Non-pigmented ciliary epithelial cell (primary cell): ENCODE measurements at places on chromosomes 3 and 15.

GRCh38 chr15:90211440-90212143 is 10.5 kb downstream of the SEMA4B start:
- peak; percentile 23 for DNase-seq

GRCh38 chr3:158920371-158920770 is 118.5 kb downstream of the MFSD1 start:
- no peak for DNase-seq

DNA sequence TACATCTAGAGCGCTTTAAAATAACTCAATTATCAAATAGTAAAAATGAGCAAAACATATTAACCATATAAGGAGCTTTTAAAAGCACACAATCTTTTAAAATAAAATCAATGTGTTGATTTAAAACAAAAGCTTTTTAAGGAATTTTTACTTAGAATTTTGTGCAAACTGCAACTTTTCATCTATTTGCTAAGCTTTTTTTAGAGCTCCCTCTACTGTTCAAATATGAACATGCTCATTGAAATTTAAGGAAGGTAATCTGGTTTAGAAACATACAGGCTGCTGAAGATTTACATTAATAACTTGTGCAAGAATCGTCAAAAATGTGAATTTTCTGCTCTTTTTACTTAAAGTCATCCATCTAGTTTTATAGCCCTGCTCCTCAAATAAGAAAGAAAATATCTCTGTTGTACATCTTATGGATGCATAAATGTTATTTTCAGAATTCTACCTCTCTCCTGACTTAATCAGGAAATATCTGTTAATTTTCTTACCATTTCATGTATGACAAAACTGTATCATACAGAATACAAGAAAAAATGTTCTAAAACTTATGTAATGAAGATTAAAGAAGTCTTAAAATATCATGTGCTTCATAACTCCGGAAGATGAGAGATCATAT is 469.4 kb upstream of the ROBO2 start:
- no peak for DNase-seq

- DNase-seq, result no peak
Observed at GRCh38 chr3:38167591-38167990, 2.3 kb downstream of the OXSR1 start.

DNA sequence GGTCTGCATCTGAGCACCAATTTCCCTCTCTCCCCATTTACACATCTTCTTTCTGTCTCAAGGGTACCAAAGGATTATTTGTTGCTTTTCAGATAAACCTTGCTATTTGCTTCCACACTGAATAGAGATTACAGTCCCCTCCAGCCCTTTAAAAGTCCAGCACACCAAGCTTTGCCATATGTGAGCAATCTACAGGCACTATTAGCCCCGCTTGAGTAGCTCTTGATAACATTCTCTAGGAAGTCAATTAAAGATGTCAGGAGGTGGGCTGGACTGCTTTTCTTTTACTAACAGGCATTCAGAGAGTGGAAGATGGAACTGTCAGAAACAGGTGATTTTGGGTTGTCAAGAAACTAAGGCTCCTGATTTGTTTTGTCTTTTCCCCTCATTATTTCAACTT is 417.0 kb downstream of the ROBO2 start:
- DNase-seq, result no peak

DNA sequence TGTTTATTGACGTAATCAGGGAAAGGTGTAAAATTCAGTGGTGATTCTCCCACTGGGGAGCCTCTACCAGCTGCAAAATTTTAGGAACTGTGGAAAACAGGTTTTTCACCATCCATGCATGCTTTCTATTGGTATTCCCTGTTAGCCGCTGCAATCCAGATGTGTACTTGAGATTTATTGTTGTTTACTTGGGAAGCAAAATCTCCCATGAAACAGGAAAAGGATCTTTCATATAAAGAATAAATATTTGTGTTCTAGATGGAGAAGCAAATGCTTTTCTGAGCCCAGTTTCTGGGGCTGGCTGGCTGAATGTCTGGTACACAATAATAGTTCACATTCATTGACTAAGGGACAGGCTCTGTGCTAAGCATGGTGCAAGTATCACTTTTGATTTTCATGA is 144.6 kb upstream of the RASGRP1 start:
- no peak for DNase-seq

GRCh38 chr3:901953-902778 is 190.7 kb upstream of the CNTN6 start:
- no peak for DNase-seq

GRCh38 chr3:119362940-119363725 is 69.0 kb downstream of the ARHGAP31 start:
- DNase-seq, result no peak

DNA sequence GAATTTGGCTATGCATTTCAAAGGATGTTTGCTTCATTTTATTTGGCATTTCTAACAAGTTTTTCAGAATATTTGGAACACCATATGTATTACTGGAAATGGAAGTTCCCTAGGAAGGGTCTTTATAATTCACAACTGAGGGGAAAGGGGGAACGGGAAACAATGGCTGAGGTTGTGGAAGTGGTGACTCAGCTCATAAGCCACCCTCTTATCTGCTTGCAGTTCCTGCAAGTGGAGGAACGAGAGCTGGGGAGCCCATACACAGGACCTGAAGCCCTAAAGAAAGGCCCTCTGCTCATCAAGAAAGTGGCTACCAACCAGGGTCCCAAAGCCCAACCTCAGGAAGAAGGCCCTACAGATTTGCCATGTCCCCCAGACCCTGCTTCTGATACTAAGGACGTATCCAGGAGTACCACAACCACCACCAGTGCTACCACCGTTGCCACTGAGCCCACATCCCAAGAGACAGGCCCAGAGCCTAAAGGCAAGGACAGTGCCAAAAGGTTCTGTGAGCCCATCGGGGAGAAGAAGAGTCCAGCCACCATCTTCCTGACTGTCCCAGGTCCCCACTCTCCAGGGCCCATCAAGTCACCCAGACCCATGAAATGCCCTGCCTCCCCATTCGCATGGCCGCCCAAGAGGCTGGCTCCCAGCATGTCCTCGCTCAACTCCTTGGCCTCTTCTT is 37.9 kb downstream of the ESYT3 start:
- no peak for DNase-seq

DNA sequence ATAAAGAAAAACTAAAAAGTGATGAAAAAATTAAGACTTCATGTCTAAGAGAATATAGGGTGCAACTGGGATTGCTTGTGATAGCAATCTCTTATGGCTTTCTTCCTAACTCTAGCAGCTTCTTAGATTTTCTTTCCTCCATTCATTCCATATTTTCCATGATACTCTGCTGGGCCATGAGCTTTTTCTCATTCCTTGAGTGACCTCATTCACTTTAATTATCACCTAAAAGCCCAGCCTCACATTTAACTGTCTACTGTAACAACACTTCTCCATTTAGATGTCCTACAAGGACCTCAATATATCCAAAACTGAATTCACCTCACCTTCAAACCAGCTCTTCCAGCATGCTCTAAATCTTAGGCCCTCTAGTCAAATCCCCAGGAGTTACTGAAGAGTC is 49.5 kb upstream of the ANKRD28 start:
- DNase-seq, result no peak

- DNase-seq, result no peak
Observed at GRCh38 chr3:2261747-2262146, 163.1 kb downstream of the CNTN4 start.

DNA sequence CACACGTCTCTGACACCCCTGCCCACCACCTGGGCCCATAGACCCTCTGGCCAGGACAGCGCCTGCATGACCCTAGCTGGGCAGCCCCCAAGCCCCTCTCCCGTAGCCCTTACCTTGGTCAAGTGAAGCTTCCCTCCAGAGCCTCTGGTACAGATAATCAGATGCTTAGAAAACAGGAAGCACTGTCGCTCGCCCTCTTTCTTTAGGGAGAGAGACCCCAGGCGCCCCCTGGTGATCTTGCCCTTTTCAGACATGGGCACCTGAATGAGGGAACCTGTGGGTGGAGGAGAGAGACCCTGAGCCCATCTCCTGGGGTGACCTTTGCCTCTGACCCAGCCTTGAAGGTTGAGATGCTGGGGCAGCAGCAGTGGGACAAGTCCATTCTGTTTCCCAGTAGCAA is 65.4 kb downstream of the RASGRF1 start:
- no peak for DNase-seq

GRCh38 chr15:56794553-56795329 is 61.4 kb upstream of the ZNF280D start:
- no peak for DNase-seq

GRCh38 chr3:149783576-149783975 is 8.8 kb downstream of the ANKUB1 start:
- peak; percentile 77 for DNase-seq

DNA sequence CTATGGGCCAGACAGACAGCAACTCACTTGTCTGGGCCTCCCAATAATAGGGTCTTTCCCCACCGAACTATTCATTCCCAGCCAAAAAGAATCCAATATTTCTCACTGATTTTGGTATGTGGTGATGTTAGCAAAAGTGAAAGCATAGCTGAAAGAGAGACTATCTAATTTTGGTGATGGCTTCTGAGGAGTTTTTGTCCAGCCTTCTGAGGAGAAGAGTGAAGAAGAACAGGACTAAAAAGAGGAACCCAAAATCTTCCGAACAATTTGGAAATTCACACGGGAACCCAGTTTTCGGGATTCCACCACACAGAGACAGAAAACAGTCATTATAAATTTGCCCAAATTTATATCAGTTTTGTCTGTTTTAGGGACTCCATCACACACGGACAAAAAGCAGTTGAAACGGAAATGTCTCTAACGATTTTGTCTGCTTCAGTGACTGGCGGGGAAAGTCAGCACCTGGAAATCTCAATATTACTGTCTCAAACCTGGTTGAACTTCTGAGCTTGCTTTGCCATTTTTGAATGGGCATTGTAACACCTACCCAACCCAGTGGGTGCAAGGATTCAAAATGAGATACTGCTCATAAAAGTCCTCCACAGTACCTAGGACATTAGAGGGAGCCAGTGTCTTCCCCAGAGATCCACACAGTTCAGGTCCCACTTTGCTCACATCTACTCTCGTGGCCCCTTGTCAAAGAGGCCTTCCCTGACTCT is 9.1 kb downstream of the CD80 start:
- DNase-seq, result no peak

GRCh38 chr3:37094636-37095035 is 79.7 kb downstream of the LRRFIP2 start:
- no peak for DNase-seq

DNA sequence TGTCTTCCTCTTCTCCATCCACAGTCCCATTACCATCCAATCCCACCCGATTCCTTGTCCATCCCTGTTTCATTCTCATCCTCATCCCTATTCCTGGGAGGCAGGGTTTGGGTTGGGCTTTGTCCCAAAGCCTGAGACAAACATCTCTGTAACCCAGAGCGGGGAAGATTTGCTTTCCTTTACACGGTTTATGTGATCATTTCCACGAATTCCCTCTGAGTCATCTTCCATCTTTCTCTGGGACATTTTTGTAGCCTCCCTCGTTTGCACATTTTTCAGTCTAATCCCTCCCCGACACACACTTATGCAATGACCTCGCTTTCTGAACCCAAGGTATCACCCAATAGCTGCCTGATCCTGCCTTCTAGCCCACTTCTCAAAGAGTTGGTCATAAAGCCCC is 22.8 kb downstream of the DUOX2 start:
- peak; percentile 6 for DNase-seq

DNA sequence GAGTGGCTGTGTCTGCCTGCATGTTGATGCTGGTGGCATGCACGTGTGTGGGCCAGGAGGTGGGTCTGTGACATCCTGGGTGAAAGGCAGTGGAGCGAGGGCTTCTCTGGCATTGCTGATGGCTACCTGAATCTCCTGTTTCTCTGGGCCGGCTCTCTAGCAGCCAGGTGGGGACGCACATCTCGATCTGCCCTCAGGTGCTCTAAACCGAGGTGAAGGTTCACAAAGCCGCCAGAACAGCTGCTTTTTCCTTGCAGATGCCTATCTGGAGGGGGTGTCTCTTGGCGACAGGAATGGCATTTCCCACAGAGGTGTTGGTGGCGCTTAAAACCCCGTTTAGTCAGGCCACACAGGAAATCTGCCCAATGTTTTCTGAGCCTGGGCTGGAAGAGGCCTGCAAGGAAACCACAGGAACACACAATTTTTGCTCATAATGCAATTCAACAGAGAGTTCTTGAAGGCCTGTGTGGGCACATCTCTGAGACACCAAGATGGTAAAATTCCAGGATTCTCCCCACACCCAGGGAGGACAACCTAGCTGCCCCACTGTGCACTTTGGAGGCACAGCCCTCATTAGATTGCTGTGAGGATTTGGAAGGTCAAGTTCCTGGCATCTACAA is 11.9 kb downstream of the TMEM158 start:
- DNase-seq, result no peak

DNA sequence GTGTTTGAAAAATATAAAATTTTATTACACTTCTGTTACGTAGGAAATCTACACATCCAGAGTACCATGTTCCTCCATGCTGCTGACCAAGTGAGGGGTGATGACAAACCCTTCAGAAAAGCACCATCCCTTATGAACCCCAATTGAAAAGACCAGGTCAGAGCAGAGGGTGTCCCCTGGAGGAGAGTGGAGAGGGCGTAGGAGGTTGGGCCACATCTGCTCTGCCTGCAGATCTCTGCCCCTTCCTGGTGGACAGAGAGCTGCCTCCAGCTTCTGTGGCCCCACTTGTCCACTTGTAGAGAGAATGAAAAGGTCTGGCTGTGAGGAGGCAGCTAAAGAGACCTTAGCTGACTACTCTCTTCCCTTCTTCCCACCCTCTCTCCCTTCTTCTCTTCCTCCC is 55.5 kb downstream of the GLDN start:
- DNase-seq, result no peak

GRCh38 chr15:95596496-95596895 is 734.0 kb upstream of the NR2F2 start:
- no peak for DNase-seq

- no peak for DNase-seq
Observed at GRCh38 chr3:140397847-140398246, 280.0 kb upstream of the TRIM42 start.

DNA sequence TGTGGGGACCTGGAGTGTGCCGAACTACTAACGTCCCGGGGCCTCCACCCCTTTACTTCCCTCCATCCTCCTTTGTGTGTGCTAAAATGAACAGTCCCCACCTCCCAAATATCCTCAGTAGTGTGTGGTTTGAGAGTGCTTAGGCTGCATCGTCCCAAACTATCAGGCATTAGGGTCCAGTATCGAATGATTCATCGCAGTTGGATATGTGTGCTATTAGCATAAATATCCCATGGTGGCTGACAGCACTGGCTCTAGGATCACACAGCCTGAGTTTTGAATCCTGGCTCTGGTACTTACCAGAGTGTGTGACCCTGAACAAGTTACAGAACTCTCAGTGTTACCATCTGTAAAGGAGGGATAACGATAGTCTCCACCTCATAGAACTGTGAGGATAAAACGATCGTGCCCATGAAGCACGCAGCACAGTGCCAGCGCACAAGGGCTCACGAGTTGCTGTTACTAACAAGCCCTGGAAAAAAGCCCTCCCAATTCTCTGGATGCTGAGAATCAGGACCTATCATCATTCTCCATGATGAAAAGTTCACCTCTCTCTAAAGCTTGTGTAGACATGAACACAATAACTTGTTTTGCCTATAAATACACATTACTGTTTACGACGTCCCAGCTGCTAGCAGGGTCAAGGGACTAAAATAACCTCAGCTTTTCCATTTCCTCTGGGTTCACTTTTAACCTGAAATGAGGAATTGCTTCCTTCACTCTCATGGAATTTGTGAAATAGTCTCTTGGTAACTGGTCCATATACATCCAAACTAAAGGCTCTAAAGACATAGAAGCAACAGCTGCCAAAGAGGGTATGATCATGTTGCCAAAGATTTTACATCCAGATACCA is 51.0 kb downstream of the VGLL4 start:
- DNase-seq, result no peak
